ENCODE measurements at places on chromosomes 7 and 10.

GRCh38 chr7:84274029-84274638 lies 79.5 kb upstream of the SEMA3A start:
- DNase-seq, result no peak

- DNase-seq, result no peak
These were observed 93.8 kb upstream of the SMNDC1 start for GRCh38 chr10:110398419-110399105.

GRCh38 chr7:143900230-143900766 lies 1.7 kb downstream of the TCAF1 start:
- DNase-seq, result no peak

DNA sequence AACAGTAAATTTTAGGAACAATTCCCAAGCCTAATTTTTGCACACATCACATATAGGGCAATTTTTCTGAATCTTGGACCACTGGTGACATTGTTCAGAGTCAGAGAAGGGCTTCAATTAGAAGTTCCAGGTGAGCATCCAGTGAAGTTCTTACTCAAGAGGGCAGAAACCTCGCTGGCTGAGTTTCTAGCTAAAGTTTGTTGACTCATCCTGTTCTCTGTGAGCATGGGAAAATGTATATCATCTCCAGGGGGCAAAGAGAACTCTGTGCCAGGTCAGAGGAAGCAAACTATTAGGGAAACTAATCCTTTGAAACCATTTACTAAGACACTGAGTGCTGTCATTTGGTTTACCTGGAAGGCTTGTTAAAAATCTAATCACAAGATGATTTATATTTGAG lies 695.6 kb upstream of the IGFBP3 start:
- DNase-seq, result no peak

- DNase-seq, result no peak
These were observed 846 bp upstream of the ZNF775 start for GRCh38 chr7:150378115-150378852.
